ENCODE measurements at places on chromosomes 3 and 15.
A peak's percentile ranks its signal among the peaks of the same experiment; 100 is the strongest.

GRCh38 chr3:126014252-126014651 lies 45.3 kb downstream of the ROPN1B start:
- DNase-seq, result no peak

- DNase-seq, result no peak
These were observed 39.6 kb downstream of the CCDC54 start for GRCh38 chr3:107416886-107417285.

GRCh38 chr3:110419601-110420000 lies 652.0 kb upstream of the NECTIN3 start:
- DNase-seq, result no peak

DNA sequence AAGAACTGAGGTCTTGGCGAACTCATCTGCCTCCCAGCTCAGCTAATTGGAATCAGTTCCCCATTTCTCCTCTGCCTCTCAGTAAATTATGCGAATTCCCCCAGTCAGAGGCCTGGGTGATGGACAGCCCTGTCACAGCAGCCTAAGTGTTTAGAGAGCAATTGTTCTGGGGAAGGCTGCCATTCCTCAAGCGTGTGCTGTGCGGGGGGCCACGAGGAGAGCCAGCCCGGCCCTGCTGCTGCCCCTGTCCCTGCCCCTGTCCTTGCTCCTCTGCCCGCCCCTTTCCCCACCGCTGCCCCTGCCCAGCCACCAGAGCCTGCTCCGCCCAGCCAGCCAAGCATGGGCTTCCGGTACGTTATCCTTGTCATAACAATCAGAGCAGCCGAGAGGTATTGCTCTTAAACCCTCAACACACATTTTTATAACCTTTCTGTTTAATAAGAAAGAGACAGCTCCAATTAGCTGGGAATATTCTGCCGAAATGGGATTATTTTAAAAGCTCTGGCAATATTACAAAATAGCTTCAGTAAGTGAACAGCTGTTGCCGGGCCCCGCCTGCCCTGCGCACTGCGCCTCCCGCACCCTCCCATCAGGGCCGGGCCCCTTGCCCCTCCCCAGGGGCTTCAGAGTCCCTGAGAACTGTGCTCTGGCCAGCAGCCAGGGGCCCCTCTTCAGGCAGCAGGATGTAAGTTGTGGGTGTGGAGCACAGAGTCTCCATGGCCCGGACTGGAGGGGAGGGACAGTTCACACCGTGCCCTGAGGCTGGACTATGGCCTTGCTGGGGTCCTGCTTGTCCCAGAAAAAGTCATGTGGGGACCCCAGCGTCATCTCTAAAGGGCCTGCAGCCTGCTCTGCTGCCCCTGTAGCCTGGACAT lies 12.4 kb upstream of the CACNA2D2 start:
- no peak for DNase-seq

GRCh38 chr3:48614044-48614443 lies 4.6 kb upstream of the UQCRC1 start:
- no peak for DNase-seq

GRCh38 chr15:96330064-96330449 lies 443 bp upstream of the NR2F2 start:
- DNase-seq, result no peak

DNA sequence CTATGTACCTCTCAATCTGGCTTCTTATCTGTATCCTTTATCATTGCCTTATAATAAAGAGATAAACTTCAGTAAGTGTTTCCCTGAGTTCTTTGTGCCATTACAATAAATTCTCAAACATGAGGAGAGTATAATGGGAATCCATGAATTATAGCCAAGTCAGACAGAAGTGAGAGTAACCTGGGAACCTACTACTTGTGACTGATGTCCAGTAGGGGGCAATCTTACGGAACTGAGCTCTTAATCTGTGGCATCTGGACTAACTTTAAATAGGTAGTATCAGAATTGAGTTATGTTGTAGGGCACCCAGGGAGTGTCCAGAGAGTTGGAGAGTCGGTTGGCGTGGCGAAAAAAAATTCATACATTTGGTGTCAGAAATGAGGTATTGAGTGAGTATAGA lies 542.6 kb downstream of the ZBBX start:
- DNase-seq, result no peak

DNA sequence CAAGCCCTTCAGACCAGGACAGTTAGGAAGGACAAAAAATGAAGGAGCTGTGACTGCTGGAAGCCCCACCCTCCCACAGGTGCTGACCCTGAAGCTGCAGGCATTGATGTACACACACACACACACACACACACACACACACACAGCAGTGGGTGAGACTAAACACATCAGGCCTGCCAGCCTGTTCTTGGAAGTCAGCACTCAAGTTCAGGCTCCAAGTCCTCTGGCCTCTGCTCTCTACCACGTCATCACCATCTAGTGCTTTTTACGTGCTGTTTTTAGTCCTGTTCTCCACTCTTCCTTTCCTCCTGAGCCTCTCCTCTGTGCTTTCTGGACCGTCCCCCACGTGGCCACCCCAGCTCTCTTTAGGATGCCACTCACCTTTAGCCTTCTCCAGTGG lies 5.4 kb upstream of the KBTBD12 start:
- DNase-seq, result no peak

DNA sequence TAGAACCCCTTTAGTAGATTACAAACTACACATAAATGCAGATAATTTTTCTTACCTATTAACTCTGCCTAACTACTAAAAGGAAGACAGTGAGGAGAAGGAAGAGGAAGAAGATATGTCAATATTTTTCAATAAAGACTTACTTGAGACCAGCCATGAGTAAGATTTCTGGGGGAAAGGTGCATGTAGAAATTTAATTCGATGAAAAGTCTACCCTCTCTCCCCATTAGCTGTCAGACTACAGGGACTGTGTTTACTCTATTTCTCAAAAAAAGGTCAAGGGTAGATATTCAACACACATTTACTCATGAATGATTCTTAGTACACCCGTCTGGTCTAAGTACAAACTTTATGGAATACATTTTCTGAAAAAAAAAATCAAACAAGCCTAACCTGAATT lies 6.8 kb downstream of the TSPAN3 start:
- no peak for DNase-seq

GRCh38 chr3:60126511-60127304 lies 1076.9 kb upstream of the CFAP20DC start:
- no peak for DNase-seq

DNA sequence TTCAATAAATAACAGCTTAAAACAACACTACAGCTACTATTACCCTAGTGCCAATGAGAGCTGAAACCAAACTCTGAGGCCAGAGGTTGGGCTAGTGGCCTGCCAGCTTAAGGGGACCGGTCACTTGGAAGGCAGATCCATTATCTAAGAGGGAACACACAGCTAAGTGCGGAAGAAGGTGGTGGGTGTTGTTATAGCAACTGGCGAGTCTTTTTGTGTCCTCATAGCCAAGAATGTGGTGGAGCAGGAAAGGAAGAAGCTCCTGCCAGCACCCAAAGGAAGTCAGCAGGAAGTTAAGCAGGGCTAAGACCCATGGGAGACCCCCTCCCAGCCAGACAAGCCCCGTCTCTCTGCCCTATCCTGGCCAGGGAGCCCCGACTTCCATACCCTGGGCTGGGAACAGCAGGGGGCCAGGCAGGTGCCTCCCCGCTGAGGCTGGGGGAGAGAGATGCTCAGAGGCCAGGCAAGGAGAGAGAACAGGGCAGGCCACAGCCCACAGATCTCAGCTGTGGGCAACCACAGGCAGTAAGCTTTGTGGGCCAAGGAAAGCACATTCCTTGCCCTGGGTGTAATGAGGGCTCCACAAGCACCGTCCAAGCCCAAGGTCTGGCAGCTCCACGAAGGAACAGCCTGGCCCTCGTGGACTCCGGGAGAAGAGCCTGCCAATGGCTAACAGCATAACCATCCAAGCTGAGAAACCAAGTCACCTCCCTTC lies 34.0 kb upstream of the HRH1 start:
- DNase-seq, result no peak

- DNase-seq, result no peak
These were observed 156.8 kb downstream of the TBC1D5 start for GRCh38 chr3:17585394-17586325.

GRCh38 chr15:70258369-70259027 lies 160.8 kb upstream of the TLE3 start:
- DNase-seq, result peak; percentile 51
